Right renal pelvis (tissue), 4 donors: ENCODE measurements at places on chromosomes 3 and 15.

- no peak for DNase-seq
Measured at GRCh38 chr3:25458420-25458814, 30.4 kb downstream of the RARB start.

DNA sequence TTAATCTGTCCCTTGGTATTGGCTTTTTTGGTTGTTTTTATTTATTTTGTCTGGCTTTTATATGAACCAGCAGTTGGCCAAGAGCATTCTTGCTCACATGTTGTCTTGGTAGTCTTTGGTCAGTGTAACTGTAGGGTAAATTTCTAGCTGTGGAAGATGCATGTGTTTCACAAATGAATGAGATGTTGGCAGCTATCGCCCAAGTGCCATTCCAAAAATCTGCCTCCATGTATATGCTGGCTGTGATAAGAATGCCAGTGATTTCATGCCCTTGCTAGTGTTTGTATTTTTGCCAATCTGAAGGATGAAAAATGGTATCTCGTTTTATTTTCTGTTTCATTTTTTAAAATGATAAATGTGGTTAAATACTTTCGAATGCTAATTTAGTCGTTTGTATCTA lies 50.1 kb downstream of the TLNRD1 start:
- DNase-seq: no peak

DNA sequence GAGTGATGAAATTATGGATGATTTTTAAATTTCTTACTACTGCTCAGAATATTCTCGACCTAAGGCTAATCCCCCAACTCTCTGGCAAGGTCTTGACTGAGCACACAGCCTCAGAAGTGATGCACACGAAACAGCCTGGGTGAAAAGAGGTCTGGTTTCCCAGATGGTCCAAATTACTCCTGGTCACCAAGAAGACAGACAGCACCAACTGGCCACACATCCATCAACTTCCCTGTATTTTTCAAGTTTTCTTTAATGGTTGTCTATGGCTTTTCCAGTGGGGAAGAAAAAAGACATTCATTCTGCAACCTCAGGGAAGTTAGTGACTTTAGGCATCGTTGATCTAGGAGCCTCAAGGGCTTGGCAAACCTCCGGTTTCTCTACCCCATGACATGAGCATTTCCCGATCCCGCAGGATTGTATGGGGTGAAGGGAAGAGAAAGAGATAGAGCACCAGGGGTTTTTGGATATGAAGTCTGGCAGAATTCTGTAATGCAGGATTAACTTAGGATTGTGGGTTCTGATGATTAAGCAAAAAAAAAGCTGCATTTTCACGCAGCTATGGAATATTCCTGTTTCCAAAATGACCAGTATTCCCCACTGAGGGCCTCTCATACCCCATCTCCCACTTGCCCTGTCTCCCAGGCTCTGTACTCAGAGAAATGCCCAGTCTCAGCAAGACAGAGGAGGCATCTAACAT lies 62.2 kb downstream of the UMPS start:
- DNase-seq: no peak

DNA sequence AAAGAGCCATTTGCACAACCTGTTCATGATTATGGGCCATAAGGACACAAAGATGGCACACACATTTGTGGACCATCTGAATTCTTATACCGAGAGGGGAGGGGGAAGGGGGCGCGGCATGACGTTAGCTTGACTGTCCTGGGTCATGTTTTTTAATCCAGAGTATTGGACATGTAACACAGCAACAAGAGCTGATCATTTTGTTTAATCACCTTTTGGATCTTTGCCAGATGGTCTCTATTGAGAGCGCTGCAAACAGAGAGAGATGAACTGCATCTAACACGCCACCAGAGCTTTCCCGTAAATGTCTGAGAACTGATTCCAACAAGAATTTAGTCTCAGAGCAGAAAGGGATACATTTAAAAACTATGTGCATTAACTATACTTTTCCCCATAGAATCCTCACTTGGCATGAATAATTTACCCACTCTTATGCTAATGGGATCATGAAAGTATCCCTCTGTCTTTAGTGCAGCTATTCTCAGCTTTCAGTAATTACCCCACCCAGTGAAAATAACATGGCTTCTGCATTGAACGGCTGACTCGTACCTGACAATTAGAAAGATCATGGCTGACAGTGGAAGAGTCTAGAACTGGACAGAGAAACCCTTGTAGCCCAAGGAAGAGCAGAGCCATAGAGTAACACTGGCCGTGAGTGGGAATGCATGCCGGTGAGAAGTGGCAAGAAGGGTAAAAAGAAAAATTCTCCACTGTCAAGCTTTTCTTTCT lies 22.6 kb downstream of the MEIS2 start:
- no peak for DNase-seq

DNA sequence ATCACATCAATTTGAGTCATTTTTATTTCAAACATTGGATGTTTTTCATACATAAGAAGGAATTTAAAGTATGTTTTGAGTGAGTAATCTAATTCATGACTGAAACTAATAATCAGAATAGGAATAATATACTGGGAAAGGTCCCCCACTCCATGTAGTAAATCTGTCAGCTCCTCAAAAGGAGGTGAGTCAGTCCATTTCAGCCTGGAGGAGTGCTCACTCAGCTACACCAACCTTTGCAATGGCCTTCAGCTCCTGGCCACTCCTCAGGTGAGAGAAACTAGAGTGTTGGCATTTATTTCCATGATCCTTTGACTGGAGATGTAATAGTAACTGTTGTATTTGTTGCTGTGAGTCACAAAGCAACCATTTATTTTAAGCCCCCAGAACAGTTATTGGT lies 744.9 kb upstream of the ARRDC4 start:
- no peak for DNase-seq

- DNase-seq: no peak
Measured at GRCh38 chr3:184261270-184261853, at the start of gene CAMK2N2. Gene CAMK2N2 (minus strand): TSS chr3:184261553. CDS start chr3:184261285, 268 bp downstream.

DNA sequence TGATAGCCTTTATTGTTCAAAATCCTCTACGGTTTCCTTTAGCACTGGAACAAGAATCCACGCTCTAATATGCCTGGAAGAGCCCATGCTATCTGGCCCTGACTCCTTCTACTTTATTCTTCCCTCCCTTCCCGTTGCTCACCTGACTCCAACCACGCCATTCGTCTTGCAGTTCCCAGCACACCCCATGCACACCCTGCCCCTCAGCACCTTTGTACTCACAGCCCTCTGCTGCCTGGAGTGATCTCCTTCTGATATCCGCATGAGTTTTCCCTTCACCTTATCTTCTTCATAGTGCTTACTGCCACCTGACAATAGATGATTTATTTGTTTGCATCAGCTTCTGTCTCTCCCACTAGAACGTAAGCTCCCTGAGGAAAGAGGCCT lies 16.6 kb upstream of the BCL2A1 start:
- DNase-seq: no peak

DNA sequence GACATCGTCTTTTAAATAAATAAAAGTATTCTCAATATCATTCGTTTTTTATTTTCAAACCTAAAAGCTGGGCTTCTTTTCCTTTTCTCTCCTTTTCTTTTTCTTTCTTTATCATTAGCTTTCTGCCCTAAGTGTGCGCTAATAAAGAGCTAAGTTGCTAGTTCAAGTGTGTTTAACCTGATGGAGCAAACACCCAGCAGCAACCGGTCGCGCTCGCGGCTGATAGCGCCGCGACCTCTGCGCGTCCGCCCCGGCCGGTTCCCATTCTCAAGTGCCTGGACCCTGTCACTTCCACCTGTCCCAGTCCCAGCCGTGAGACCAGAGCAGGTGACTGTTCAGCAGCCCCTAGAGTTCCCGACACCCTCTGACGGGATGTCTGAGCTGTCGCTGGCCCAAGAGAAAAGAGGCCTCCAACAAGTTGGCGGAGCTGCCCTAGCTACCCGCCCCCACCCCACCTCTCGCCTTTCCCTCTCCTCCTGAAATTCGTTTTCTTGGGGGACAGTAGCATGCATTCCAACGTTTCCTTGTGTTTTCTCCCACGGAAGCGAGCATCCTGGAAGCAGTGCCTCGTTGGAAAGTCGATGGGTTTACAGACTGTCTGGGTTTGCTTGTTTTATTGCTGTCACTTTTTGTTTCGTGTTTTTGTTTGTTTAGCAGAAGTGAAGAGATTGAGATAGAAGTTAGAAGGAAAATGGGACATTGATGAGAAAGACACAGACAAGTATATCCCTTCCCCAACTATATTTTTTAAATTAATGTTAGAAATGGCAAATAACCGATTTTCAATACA lies 3.1 kb upstream of the MECOM start:
- peak; percentile 20 for DNase-seq

DNA sequence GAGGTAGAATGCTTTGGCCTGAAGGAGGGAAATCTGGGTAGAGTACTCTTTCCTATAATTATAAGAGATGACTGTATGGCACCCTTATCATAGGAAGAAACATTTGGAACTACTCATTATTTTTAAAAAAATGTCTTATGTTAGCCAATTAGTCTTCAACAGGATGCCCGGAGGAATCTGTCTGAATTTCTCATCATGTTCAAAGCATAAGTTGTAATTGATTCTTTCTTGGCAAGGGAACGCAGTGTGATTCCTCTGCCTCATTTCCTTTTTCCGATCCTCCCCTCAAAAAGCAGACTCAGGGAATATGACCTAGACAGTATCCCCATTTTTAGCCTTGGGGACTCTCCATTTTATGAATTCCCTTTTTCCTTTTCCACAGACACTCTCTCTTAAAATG lies 165.1 kb downstream of the IL5RA start:
- DNase-seq: no peak

- DNase-seq: no peak
Measured at GRCh38 chr15:55257012-55257670, 32.5 kb downstream of the RAB27A start.

- DNase-seq: no peak
Measured at GRCh38 chr3:25354071-25354470, 74.0 kb upstream of the RARB start.
